ENCODE measurements at places on chromosomes 13 and 19. TPM values are rescaled to one million over a fixed set of nuclear protein-coding genes. Genes with fewer than 3 reads are reported as not detected.

- DNase-seq: no peak
Observed at GRCh38 chr13:37457612-37458011, 141.0 kb downstream of the POSTN start.

DNA sequence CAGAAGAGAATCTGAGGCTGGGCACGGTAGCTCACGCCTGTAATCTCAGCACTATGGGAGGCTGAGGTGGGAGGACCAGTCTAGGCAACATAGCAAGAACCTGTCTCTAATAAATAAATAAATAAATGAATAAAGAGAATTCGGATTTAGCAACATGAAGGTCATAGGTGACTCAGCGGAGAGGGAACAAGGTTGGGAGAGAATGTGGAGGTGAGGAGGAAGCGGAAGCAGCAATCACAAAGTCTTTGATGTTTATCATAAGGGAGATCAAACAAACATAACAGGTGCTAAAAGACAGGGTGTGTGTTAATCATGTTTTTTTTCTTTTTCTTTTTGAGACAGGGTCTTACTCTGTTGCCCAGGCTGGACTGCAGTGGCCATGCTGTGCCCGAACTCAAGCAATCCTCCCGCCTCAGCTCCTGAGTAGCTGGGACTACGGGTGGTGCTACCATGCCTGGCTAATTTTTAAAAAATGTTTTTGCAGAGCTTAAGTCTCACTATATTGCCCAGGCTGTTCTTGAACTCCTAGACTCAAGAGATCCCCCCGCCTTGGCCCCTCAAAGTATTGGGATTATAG is 16.3 kb downstream of the PBX4 start:
- DNase-seq: no peak

The ZNF560 gene
- polyA plus RNA-seq: 0.67 TPM

GRCh38 chr13:95137096-95137495 is 164.2 kb downstream of the ABCC4 start:
- no peak for DNase-seq

- DNase-seq: no peak
Observed at GRCh38 chr19:38850976-38851621, 1.3 kb upstream of the HNRNPL start.

GRCh38 chr13:98485561-98485960 is 91.3 kb downstream of the STK24 start:
- DNase-seq: no peak

The CDX2 gene
- polyA plus RNA-seq: not detected
